ENCODE measurements at places on chromosomes 2 and 18.

- DNase-seq: no peak
Observed at GRCh38 chr2:8445580-8445979, 236.3 kb upstream of the ID2 start.

GRCh38 chr2:8422450-8422800 is 259.4 kb upstream of the ID2 start:
- DNase-seq: no peak

DNA sequence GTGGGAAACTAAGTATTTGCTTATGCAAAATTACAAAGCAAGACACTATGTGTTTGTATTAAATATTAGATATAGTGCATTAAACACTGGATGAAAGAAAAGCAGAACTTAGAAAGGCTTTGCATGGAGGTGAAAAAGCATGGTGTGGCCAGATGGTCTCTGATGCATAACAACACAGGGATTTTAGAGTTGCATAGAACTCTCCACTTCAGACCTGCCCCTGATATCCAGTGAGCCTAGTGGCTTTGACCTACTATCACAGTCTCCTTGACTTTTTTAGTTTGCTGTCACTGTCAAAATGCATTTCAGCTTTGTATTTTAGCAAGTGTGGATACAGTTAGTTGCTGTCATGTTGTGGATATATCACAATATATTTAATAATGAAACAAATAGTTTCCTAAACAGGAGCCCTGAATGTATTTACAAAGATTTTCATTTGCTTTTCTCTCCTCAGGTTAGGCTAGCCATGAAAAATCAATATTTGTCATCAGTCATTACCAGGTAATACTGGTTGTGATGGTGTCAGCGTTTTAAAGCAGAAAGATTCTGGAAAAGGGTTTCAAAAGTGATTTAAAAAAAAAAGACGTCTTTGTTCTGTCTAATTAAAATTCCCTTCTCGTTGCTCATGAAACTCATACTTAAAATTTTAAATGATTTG is 5.2 kb downstream of the CSRNP3 start:
- DNase-seq: no peak

DNA sequence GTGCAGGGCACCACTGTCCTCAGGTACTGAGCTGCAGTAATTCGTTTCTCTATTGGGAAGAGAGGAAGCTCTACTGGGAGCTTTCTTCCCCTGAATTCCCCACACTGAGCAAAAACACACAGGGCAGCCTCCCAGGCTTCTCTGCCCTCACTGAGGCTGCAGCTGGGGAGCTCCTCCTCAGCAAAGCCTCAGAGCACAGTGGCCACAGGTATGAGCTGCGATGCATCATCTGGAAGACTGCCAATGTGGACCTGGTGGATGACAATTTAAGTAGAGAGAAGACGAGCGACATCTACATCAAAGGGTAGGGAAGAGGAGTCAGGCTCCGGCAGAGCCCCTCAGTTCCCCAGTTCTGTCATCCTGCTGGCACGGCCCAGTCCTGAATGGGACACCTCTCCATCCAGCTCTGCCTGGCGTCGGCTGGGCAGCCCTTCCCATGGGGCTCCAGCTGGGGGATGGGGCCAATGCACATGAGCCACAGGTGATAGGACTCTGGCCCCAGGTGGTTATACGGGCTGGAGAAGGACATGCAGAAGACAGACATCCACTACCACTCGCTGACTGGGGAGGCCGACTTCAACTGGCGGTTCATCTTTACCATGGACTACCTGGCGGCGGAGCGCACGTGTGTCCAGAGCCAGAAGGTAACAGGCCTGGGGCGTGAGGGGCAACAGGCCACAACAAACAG is 37.6 kb downstream of the LMAN2L start:
- no peak for DNase-seq

DNA sequence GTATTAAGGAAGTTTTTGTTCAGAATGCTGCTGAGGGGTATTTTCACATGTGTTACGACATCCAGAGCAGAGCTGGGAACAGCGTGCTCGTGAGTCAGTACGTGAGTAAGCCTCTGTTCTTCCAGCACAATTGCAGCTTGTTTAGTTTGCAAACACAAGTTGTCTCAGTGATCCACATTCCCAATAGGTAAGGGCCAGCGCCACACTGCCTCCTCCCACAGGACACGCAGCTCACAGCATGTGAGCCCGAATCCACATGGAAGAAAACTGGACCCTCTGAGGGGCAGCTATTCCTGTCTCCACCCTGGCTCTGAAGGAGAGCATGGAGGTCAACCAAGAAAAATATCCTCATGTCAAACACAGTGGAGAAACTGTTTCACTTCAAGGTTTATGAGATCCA is 173.9 kb upstream of the PID1 start:
- no peak for DNase-seq

All from cerebellar nuclear complex (tissue), 1 donor.